Stimulated activated CD4-positive, alpha-beta T cell treated with anti-CD3 and anti-CD28 coated beads, Interleukin-2, amount 100 ng/mL, for 4 hours (primary cell): ENCODE measurements at places on chromosomes 3 and 15.
A peak's percentile ranks its signal among the peaks of the same experiment; 100 is the strongest.

- no peak for DNase-seq
Observed at GRCh38 chr3:166296179-166296783, 459.1 kb upstream of the BCHE start.

GRCh38 chr15:86163816-86164215 lies 84.1 kb downstream of the AGBL1 start:
- no peak for DNase-seq

DNA sequence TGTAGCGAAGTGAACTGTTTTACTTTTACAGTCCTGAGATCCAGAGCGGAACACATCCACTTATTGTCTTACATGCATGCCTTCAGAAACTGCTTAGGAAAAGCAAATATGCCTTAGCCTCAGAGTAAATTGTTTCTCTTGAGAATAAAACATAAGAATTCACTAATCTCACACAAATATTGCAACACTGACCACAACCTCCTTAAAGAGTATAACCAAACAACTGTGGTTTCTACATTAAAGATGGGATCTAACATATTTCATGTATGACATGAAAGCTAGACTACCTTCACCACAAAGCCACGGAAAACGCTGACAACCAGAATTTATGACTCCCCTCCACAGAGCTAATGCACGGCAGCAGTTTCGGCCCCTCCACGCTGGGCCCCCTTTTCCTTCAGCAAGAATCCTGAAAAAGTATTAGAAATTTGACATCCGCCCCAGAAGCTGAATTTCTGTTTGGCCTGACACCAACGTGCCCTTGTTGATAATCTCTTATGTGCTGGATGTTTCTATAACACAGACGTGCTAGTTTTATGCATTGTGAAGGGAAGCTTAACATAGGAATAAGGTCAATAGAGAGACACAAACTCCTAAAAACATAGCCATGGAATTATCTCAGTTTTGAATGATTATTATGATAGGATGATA lies 84.6 kb downstream of the GREM1 start:
- DNase-seq = no peak

DNA sequence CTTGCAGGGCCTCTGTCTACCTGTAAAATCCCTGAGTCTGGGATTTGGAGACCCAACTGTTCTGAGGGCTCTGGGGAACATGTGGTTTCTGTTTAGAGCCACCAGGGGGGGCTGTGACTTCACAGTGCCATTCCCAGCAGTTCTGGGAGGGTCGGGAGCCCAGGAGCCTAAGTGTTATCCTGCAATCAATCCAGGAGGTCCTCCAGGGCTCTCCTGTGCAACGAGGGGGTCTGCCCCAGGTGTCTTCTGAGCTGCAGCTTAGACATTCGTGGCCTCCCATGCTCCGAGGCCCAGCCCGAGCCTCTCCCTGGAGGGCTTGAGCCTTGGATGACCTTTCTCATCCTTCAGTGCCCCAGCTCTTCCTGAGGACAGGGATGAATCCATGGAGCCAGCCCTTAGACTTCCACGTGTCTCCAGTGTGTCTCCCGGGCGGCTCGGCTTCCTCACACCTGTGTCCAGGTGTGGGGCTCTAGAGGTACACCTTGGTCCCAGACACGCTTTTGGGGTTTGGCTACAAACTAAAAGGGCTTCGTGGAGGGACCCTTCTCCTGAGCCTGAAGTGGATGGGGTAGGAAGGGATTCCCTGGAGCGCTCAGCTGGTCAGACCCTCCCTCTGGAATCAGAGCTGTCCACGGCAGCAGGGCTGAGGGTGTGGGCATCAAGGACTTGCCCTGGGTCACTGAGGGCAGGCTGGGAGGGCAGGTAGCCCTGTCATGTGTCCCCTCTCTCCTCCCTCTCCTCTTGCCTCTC lies 20.3 kb upstream of the ABTB1 start:
- peak; percentile 12 for DNase-seq

DNA sequence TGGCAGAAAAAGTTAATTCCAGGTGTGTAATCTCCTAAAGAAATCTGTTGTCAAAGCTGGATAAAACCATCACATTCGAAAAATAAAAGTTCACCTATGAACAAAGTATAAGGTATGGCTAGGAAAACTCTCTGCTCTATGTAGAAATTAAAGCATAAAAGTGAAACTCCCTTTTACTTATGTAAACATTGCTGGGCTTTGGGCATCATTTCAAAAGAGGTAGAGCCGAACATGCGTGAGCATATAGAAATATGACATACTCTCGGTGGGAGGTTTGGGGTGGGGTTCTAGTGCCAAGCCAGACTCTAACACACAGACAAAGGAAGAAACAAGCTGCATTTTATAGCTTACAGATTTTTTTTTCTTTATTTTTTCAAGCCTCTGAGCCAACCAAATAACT lies 306.8 kb upstream of the ATP11B start:
- DNase-seq = no peak

GRCh38 chr15:54033869-54034458 lies 55.7 kb downstream of the UNC13C start:
- DNase-seq = no peak

- DNase-seq = no peak
Observed at GRCh38 chr15:60208709-60209108, 189.1 kb downstream of the ANXA2 start.

DNA sequence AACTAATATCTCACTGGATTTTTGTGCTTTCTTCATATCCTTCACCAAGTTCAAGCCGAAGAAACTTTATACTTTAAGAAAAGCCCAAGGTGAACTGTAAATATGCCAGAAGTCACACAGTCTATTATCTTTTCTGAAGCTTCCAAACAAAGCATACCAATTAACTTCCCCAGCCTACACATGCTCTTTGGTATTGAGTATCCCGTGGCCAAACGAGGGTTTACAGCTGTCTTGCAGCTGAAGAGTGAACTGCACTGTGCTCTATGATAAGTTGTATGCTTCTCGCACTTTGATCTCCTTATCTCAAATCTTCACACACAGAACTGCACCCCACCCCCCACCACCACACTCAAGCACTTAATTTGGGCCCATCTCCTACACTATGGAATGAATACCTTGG lies 215.6 kb upstream of the VEPH1 start:
- no peak for DNase-seq

- no peak for DNase-seq
Observed at GRCh38 chr3:39317571-39318169, 11.8 kb upstream of the CCR8 start.

GRCh38 chr15:98812716-98813446 lies 164.5 kb downstream of the IGF1R start:
- no peak for DNase-seq

DNA sequence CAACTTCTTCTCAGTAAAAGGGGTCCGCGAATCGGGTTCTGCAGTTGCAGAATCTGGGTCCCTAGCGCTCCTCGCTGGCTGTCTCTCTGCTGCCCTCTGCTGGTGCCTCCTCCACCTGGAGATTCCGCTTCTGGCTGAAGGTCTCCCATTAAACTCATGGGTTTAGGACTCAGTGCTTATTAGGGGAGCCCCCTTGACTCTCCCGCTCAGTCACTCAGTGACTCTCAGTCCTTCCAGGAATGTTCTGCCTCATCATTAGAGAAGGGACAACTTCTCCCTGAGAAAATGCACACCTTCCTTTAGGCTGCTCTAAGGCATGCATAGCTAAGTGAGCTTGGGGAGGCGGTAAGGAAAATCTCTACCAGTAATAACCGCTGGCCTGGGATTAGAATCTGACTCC lies 7.1 kb downstream of the CPN2 start:
- peak; percentile 48 for DNase-seq

DNA sequence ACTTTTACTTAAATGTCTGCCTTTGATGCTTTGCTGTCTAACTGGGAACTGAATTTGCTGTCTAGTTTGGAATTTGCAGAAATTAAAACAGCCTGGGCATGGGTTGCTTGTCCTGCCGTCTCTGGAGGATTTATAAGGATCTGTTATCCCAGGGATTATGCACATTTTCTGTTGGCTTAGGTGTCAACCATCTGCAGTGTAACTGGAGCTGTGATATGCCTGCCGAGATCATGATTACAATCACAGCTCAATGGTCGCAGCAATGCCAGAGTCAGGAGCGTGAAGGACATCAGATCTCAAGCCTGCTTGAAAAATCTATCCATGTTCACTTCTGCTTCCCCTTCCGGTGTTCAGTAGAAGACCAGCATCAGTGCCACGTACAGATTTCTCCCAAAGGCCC lies 41.8 kb upstream of the SETMAR start:
- no peak for DNase-seq

DNA sequence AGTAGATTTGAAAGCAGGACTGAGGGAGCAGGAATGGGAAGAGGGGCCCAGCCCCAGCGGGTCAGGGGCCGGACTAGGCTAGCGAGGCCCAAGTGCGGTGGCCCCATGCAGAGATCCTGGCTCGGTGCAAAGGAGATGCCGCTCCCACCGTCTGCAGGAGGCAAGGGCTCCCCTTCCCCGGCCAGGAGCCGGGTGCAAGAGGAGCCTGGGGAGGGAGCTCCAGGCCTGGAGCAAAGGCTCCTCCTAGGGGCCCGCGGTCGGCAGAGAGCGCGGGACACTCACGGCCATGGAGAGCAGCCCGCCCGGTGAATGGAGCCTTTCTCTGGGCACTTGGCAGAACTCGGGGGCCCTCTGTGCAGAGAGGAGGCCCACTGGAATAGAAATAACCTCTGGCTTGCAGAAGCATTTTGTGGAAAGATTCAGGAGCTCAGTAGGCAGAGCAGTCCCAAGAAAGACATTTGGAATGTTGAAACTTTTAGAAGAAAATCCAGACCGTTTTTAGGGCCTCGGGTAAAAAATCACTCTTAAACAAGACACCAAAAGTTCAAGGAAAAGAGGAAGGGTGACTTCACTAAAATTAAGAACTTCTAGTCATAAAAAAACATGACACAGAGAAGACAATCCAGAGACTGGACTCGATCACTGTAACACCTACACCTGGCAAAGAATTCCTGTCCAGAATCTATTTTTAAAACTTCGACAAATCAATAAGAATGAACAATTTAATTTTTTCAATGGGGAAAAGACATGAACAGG lies 43.0 kb upstream of the USP3 start:
- no peak for DNase-seq

DNA sequence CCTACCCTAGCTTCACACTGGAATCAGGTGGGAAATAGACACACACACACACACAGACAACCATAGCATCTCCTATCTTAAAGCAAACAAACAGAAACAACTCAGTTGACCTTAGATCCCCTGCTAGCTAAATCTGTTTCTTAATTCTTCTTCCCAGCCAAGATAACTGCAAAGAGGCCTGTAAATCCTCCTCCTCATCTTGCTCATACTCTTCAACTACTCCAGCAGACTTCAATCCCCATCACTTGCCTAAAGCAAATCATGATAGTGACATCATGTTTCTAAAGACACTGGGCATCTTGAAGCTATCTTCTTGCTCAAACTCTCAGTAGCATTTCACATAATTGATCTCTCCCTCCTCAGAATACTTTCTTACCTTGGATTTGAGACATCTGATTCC lies 303.0 kb downstream of the RBMS3 start:
- no peak for DNase-seq

- no peak for DNase-seq
Observed at GRCh38 chr3:154552338-154552737, 122.3 kb upstream of the GPR149 start.
